ENCODE measurements at places on chromosomes 5 and 9.

DNA sequence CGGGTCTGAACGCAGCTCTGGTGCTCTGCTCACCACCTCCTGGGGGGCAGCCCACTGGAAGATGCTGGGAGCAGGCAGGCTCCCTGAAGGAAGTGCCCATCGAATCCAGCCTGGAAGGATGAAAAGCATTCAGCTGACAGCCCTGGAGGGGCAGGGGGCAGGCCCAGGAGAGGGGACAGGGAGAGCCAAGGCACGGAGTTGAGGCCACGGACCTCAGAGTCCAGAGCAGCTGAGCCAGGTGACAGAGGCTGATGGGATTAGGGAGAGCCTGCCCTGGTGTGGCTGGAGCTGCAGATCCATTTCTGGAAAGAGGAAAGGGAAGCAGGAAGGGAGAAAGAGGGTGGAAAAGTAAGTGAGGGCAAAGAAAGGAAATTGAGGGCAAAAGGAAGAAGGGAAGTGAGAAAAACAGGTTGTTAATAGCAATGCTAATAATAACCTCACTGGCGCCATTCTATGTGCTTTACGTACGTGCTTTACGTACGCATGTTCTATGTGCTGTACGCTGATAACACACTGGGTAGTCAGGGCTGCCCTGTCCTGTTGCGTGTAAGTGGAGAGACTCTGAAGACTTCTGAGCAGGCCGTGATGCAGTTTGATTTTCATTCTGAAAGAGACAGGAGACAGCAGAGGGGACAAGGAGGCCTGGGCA lies 52.6 kb downstream of the LMX1B start:
- DNase-seq, result no peak

GRCh38 chr5:10576121-10576789 lies 12.4 kb downstream of the ANKRD33B start:
- peak; percentile 26 for DNase-seq

DNA sequence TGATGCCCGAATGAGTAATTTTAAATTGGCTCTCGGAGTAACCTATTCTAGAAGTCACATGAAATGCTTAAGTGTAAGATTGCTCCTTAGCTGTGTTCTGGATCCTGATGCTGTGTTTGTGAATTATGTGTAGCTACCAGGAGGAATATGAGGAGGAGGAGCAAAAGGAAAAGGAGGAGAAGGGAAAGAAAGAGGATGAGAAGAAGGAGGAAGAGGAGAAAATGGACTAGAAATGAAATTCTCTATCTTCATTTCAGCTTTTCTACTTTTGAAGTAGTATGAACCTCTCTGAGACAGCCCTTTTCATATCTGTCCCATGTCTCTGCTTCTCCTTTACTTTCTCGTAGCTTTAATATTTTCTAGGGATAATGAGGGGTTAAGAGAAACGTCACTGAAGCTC lies 119.4 kb upstream of the ACTBL2 start:
- no peak for DNase-seq

- no peak for DNase-seq
Observed at GRCh38 chr5:14895301-14895700, 23.7 kb upstream of the ANKH start.

- no peak for DNase-seq
Observed at GRCh38 chr5:92179651-92180050, 796.5 kb upstream of the ARRDC3 start.

GRCh38 chr5:146229222-146229621 lies 25.8 kb downstream of the RBM27 start:
- DNase-seq, result no peak

- DNase-seq, result no peak
Observed at GRCh38 chr5:67417839-67418238, 221.2 kb upstream of the CD180 start.

- peak; percentile 70 for DNase-seq
Observed at GRCh38 chr9:4762108-4762885, 21.3 kb upstream of the AK3 start.

- DNase-seq, result no peak
Observed at GRCh38 chr5:73222173-73222572, 49.2 kb downstream of the TMEM174 start.

GRCh38 chr5:169083394-169084018 lies 217.4 kb downstream of the SLIT3 start:
- DNase-seq, result no peak

DNA sequence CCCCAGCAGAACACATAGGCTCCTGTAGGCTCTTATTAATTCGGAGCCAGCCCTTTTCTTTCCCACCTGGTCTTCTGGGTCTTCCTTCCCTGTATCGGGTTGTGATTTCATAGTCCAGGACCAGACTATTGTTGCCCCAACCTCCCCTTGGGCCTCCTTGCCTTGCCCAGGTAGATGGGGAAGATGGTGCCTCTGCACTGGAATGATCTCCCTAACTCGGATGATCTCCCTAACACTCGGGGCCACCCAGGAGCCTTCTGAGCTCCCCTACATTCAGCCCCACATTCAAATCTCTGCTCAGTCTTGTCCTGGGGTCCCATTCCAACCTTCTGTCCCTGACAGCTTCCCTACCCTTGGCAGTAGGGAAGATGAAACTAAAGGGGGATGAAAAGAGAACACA lies 2.7 kb upstream of the IRF1 start:
- peak; percentile 6 for DNase-seq

- DNase-seq, result no peak
Observed at GRCh38 chr5:7869474-7870136, 657 bp downstream of the MTRR start.

DNA sequence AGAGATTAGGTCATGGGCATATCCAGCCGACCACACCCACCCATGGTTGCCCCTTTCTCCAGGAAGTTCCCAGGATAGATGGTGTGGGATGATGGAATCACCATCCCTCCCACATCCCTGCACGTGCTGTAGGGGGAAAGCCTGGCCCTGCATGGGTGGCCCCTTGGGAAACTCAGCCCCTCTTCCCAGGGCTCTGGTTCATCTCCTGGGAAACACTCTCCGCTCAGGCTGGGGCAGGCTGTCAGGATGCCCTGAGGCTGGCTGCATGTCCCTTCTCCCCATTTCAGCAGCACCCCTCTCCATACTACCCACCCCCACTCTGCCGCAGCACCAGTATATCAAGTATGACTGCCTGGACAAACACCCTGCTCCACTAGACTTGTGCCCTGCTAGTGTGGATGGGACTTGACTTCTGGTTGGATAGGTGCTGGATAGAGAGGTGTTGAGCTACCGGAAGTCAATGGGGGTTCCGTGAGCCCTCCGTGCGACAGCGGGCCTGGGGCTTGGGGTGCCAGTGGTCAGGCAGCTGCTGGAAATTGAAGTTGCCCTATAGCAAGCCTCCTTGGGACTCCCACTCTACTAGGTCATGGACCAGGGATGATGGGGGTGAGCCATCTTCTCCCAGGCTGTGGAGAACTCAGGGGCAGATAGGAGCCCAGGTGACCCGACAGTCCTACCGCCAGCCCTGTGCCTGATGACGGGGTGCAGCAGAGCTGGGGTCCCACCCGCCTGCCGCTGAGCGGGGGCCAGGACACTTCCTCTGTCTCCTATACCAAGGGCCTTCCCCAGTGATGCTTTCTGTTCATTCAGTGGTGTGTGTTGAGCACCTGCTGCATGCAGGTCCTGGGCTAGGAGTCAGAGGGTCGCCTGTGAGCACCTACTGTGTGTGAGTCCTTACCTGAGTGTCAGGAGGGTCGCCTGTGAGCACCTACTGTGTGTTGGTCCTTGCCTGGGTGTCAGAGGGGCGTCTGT lies 69.4 kb upstream of the COL5A1 start:
- DNase-seq, result peak; percentile 65

DNA sequence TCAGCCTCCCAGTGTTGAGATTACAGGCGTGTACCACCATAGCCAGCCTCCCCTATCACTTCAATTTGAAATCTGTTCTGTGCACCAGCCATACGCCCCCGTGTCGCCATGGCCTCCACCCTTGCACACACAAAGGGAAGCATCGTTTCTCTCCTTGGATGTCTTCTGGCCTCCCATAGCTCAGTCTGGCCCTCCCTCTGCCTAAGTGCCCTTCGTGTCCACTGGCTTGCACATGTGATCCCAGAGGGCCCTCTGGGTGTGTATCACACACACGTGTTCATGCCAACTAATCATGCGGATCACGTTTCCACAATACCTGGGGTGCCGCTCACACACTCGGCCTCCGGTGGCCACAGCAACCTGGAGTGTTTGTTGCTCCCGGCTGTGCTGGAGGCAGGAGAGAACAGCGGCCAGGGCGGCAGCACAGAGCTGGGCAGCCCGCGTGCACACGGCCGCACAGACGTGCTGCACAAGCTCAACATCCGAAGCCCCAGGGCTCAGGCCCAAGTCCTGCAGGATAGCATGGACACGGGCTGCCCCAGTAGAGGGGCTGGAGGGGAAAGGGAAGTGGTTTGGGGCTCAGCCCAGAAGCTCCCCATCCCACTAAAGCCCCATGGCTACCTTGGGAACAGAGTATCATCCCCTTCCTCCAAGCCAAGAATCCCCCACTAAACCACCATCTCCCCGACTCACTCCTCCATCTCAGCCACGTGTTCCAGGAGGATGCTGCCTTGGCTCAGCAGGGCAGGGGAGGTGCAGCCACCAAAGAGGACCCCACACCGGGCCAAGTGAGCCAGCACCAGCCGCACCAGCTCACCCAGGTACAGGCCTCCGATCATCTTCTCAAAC lies 10.9 kb downstream of the HK3 start:
- DNase-seq, result peak; percentile 54

DNA sequence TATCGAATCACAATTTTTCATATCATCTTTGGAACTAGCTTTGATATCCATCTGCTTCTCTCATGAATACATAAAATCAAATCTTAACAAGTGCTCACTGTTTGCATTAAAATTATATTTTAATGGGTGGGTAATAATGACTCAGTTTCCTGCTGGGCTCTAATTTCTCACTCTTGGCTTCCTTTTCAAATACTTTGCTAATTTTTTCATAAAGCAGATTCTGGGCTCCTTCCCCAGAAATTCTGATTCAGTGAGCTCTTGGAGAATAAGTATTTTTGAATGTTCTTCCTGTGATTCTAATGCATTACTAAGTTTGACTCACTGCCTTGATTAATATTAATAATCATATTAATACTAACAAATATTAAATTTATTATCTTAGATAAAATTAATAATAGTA lies 48.9 kb downstream of the YIPF5 start:
- DNase-seq, result no peak

GRCh38 chr5:82640916-82641315 lies 362.8 kb upstream of the RPS23 start:
- no peak for DNase-seq

- no peak for DNase-seq
Observed at GRCh38 chr9:14437354-14438231, 123.7 kb upstream of the NFIB start.

- no peak for DNase-seq
Observed at GRCh38 chr9:68462105-68462775, 78.4 kb downstream of the TMEM252 start.

DNA sequence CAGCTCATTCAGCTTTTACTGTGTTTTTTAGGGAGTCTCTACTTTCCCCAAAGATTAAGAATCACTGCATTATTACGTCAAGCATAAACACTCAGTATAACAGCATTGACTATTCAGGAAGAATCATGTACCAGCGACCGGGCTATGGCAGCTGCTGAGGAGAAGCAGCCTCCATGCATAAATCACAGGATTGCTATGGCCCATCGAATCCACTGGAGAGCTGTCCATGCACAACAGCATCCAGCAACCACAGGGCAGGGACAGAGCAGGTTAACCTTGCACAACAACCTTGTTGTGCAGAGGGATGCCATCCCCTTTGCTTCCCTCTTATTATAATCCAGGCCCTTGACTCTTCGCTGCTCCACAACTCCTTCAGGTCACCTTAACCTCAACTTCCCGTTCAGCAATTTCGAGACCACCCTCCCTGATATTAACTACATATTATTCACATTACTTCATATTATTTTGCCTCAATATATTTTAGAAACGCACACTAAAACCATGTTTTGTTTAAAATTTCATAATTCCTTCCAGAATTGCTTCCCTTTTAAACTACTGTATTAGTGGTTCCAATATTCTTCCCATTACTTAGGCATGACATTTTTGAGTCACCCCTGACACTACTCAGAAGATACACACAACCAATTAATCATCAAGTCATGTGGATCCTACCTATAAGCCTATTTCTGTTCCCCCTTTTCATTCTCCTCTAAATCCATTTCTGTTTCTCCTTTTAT lies 991 bp downstream of the IARS1 start:
- no peak for DNase-seq

GRCh38 chr9:15253197-15253596 lies 53.8 kb downstream of the TTC39B start:
- DNase-seq, result no peak

DNA sequence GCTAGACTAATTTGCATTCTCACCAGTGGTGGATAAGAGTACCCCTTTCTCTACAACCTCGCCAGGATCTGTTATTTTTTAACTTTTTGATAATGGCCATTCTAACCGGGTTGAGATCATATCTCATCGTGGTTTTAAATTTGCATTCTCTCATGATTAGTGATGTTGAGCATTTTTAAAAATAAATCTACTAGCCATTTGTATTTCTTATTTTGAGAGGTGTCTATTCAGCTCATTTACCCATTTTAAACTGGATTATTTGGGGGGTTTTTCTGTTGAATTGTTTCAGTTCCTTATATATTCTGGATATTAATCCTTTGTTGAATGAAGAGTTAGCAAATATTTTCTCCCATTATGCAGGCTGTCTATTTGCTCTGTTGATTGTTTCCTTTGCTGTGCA lies 139.6 kb downstream of the ARSB start:
- no peak for DNase-seq

DNA sequence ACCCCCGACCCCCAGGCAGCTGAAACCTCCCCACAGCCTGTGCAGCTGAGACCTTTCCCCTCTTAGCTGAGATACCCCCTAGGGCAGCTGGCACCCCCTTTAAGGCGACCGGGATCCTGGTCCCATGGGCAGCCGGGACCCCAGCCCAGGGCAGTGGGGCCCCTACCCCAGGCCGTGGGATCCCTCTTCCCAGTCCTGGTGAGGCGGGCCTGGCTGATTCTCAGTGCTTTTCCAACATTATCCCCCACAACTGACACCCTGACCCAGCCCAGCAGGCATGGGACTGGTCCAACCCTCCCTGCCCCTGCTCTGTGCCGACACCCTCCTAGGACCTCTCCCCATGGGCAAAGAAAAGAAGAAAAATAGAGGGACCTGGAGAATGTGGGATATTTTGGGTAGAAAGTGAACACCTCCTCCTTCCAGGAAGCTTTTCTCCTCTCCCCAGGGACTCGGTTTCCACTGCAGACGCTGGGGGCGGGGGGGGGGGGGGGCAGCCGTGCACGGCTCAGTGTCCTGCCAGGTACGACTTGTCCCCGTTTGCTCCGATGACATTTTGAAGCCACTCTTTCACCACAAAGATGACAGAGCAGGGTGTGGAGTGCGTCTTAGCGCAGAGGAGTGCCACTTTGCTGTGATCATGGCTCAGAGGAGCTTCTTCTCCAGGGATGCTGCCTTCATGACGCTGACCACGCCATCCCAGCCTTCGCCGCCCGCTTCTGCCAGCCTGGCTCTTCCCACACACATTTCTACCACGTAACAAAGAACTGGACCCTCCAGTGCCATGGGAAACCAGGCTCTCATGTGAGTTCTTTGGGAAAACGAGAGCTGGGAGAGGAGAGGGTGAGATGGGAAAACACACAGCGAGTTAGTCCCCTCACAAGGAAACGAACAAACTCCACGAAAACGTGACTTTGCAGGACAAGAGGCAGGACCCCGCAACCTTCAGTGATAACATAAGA lies 47.5 kb downstream of the MRPL36 start:
- peak; percentile 33 for DNase-seq
